ENCODE measurements at places on chromosomes 1 and 21.

DNA sequence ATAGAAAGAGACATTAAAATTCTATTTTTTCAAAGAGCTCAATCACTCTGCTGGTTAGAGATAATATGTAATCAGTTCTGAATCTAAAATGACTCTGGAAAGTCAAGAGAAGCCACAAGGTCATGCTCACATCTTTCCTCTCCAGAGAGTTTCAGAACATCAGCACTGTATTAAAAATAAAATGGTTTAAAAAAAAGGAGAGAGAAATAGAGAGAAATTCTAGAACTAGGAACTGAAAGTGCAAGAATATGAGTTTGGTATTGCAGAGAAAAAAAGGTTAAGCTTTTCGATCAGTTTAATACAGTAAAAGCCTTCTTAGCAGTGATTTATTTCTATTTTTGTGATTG is 44.0 kb upstream of the DIPK1A start:
- no peak for DNase-seq

DNA sequence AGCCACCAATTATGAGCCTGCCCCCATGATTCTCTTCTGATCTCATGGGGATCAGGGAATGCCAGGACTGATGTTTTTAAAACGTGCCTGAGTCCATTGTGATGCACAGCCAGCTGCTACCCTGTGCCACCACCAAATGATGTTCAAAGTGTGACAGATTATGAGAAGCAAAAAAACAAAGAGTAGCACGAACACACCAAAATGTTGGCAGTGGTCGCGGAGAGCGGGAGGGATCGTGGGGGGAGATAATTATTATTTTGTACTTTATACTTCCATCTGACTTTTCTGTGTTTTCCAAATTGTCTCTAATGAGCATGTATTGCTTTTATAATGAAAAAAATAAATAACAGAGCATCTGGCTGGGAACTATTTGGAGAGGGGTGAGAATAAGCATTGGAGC is 50.5 kb downstream of the EPHB2 start:
- no peak for DNase-seq

DNA sequence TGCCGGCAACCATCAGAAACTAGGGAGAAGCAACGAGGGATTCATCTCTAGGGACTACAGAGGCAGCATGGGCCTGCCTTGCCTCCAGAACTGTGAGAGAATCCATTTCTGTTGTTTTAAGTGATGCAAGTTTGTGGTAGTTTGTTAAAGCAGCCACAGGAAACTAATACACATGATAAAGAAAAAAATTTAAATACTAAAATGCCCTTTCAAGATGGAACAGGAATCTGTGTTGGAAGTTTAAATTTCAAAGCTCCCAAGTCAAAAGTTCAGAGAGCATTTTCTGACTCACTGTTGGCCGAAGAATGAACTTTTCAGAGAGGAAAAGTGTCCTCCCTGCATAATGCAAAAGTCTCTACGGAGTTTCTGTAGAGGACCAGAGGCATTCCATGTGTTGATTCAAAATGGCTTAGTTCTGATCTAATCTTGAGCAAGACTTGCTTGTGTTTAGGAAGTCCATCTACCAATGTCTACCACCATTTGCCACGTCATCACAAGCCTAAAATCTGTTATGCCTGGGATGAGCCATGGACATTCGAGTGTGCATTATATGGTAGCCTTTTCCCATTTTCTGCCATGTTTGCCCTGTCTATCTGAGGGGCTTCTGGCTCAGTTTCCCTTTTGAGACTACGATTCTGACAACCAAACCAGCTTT is 22.4 kb upstream of the ARHGAP29 start:
- DNase-seq = no peak

DNA sequence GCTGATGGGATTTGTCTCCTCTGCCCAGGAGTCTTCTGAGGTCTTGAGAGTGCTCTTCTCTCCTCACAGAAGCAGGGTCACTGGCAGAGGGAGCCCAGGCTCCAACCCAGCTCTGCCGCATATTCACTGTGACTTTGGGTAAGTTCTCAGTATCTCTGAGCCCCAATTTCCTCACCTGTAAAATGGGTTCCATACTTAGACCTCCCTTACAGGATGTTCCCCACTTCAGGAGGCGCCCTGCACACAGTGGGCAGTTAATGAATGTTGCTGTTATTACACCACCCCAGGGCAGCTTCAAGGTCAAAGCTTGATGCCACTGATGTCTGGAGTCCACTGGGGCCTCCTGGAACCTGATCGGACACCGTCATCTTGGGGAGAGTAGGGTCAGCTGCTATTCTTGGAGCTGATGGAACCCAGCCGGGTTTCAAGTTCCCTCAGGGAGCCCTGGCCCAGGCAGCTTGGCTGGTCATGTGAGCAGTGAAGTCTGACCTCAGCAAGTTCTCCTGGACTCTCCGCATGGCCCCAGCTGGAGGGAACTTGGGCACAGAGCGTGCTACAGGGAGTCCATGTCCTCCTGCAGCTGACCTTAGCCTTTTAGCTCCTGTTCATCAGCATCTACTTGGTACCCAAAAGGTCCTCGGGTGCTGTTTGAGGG is 21.8 kb downstream of the COA7 start:
- no peak for DNase-seq

- DNase-seq = no peak
These were observed 112.9 kb downstream of the AJAP1 start for GRCh38 chr1:4767308-4767707.

- no peak for DNase-seq
These were observed 42.5 kb downstream of the CCN1 start for GRCh38 chr1:85623061-85623471.

DNA sequence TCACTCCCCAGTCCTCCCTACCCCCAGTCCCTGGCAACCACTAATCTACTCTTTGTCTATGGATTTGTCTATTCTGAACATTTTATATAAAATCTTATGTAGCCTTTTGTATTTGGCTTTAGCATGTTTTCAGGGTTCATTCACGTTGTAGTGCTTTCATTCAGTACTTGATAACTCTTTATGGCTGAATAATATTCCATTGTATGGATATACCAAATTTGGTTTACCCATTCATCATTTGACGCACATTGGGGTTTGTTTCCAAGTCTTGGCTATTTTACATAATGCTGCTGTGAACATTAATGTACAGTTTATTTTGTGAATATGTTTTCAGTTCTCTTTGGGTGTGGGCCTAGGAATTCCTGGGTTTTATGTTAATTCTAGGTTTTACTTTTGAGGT is 2.6 kb downstream of the KDM1A start:
- no peak for DNase-seq

- DNase-seq = peak; percentile 45
These were observed 650 bp downstream of the PCNX2 start for GRCh38 chr1:233294913-233295236.

- DNase-seq = peak; percentile 53
These were observed 2.8 kb downstream of the ITPKB start for GRCh38 chr1:226736001-226736907.
